ENCODE measurements at places on chromosomes 16 and 17.

- DNase-seq, result no peak
Observed at GRCh38 chr17:61614219-61614618, 23.2 kb upstream of the NACA2 start.

GRCh38 chr17:40963838-40964237, 2.9 kb downstream of the KRT39 start:
- no peak for DNase-seq

DNA sequence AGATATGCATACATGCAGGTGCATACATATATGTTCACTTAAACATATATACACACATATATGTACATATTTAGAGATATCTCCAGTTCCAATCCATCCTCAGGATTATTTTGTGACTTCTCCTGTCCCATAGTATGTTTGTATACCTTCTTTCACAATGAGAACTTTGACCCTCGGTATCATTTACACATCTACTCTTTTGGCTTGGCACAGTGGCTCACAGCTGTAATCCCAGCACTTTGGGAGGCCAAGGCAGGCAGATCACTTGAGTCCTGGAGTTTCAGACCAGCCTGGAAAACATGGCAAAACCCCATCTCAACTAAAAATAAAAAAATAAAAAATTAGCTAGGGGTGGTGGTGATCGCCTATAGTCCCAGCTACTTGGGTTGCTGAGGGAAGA, 148.1 kb upstream of the CCL2 start:
- peak; percentile 22 for DNase-seq

DNA sequence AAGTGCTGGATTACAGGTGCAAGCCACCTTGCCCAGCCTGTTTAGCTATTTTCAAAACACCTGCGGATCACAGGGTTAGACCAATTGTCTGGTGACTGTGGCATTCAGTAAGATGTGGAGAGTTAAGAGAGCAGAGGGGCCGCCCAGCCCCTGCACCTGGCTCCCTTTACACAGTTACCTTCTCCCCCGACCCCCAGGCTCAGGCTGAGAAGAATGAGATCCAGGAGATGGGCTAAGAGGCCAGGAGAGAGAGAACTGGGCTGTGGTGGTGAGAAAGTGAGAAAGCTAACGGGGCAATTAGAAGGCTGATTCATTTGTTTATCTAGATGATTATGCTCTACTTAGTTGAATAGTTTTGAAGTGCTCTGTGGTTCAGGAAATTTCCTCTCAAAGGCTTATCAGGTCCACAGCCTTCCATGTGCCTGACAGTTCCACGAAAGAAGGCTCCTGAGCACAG, 67.8 kb upstream of the AXIN2 start:
- no peak for DNase-seq

- no peak for DNase-seq
Observed at GRCh38 chr17:57256708-57257112, 387 bp downstream of the MSI2 start.

DNA sequence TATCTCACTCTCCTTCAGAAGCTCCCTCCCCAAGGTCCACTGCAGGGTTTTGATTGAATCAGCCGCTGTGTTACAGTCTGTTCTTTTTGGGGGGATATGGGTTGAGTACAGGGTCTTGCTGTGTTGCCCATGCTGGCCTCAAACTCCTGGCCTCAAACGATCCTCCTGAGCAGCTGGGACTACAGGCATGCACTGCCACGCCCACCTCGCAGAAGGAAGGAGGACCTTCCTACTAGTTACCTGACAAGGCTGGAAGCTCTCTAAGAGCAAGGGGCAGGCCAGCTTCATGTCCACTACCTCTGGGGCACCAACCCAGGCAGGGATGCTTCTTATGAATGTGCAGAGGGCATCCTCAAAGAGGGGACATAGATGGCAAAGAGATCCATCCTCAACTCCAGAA, 1.9 kb upstream of the MMP28 start:
- no peak for DNase-seq

- no peak for DNase-seq
Observed at GRCh38 chr16:59295474-59295873, 561.4 kb upstream of the GOT2 start.

DNA sequence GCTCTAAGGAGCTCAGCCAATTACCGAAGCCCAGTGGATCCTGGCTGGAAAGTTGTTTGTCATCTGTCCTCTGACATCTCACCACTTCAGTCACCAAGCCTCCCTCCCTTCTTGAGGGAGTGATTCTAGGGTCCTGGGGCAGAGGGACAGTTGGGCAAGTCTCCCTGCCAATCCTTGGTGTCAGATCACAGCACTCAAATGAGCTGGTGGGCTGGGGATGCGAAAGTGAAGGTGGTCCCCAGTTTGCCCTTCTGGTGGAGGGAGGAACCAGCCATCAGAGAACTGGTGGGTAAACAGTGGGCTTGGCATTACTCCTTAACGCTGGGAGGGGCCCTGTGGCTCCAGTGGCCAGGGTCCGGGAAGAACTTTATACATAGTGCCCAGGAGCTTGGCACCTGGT, 4.4 kb upstream of the CALB2 start:
- no peak for DNase-seq

- no peak for DNase-seq
Observed at GRCh38 chr17:78454346-78454745, 75.9 kb downstream of the PGS1 start.

GRCh38 chr17:7703584-7704479, 1.2 kb upstream of the EFNB3 start:
- no peak for DNase-seq

- no peak for DNase-seq
Observed at GRCh38 chr17:46862949-46863348, 11.6 kb downstream of the WNT9B start.

DNA sequence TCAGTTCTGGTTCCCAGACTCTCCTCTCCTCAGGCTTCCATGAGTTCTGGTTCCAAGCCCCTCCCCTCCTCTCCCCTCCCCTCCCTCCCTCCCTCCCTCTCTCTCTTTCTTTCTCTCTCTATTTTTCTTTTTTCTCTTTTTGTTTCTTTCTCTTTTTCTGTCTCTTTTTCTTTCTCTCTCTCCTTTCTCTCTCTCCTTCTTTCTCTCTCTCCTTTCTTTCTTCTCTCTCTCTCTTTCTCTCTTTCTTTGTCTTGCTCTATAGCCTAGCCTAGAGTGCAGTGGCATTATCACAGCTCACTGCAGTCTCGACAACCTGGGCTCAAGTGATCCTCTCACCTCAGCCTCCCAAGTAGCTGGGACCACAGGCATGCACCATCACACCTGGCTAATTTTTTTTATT, 796 bp upstream of the CES3 start:
- DNase-seq, result no peak

DNA sequence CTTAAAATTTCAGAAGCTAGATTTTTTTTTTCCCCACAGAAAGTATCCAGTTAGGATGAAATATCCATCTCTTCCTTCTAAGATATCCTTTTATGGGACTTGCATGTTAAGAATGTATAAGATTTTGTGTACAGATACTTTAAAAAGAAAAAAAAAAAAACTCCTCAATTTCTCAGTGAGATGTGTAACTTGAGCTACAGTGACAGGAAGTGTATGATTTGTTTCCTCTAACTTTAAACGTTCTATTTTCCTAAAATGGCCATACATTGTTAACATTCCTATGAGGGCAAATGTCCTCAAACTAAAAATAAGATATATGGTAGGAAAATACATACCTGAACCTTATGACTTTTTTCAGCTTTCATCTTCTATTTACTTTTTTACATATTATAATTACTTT, 8.9 kb downstream of the FBXO47 start:
- no peak for DNase-seq
